ENCODE measurements at places on chromosomes 13 and 19.

DNA sequence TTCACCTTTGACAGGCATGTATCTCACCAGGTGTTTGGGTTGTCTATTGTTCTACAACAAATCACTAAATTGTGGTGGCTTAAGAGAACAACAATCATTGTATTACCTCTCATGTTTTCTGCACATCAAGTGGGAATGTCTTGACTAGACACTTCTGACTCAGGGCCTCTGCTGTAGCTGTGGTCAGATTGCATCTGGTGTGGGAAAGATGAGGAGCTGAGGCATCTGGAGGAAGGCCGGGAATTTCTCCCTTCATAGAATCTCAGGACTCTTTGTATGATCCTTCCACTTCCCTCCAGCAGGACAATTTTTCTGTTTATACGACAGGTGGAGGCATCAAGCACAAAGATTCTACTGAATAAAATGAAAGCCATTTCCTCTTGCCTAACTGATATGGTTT is 511.8 kb upstream of the NBEA start:
- DNase-seq = no peak

DNA sequence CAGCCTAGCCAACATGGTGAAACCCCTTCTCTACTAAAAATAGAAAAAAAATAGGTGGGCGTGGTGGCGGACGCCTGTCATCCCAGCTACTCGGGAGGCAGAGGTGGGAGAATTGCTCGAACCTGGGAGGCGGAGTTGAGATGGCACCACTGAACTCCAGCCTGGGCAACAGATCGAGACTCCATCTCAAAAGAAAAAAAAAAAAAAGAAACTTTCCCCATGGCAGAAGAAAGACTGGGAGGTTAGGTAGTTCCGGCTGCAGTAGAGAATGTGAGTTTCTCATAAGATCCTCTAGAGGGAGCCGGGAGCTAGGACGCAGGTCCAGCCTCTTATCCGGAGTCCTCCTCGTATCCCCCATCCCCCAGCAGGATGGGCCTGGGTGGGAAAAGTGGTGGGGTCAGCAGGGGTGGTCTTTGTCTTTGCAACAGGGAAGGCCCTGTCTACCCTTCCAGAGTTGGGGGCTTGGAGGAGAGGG is 13.2 kb upstream of the CREB3L3 start:
- DNase-seq = no peak

DNA sequence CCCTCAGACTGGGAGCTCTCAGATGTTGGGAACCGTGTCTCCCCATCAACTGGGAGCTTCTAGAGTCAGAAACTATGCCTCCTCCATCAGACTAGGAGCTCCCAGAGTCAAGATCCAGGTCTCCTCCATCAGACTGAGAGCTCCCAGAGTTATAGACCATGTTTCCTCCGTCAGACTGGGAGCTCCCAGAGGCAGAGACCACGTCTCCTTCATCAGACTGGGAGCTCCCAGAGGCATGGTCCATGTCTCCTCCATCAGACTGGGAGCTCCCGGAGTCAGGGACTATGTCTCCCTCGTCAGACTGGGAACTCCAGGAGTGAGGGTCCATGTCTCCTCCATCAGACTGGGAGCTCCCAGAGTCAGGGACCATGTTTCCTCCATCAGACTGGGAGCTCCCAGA is 10.0 kb downstream of the CEACAM16 start:
- no peak for DNase-seq

- DNase-seq = no peak
These were observed 69.8 kb downstream of the TSHZ3 start for GRCh38 chr19:31279436-31279765.

- DNase-seq = no peak
These were observed 235.9 kb downstream of the KLF12 start for GRCh38 chr13:73898276-73898675.

DNA sequence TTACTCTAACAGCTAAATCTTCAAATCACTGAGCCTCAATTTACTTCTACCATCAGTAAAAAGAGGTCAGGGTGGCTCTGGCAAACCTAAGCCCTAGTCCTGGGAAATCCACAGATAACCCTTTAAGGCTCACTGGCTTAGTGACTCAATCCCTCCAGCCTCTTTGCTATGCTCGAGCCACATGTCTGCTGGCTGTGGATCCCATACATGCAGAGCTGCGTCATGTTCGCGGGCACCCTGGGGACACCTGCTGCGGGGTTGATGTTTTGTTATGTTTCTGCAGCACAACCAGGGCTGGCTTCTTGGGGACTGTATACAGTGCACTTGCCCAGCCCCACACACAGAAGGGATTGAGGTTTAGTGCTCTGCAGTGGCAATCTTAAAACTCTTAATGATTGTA is 41.6 kb upstream of the C13orf42 start:
- DNase-seq = peak; percentile 60

DNA sequence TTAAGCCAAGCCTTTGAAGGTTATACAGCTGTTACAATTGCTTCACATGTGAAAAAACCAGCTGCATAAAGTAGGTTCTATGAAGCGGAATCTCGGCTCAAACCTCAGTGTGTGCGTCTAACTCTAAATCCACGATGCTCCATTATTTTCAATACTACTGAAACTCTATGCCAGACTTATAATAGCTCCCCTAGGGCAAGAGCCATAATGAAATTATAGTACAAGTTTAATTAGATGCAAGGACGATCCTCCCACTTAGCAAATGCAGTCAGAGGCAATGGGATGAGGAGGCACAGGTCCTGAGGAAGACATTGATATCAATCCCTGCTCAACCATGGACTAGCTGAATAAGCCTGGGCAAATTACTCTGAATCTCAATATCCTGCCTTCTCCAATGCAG is 31.1 kb downstream of the SLC7A1 start:
- no peak for DNase-seq

DNA sequence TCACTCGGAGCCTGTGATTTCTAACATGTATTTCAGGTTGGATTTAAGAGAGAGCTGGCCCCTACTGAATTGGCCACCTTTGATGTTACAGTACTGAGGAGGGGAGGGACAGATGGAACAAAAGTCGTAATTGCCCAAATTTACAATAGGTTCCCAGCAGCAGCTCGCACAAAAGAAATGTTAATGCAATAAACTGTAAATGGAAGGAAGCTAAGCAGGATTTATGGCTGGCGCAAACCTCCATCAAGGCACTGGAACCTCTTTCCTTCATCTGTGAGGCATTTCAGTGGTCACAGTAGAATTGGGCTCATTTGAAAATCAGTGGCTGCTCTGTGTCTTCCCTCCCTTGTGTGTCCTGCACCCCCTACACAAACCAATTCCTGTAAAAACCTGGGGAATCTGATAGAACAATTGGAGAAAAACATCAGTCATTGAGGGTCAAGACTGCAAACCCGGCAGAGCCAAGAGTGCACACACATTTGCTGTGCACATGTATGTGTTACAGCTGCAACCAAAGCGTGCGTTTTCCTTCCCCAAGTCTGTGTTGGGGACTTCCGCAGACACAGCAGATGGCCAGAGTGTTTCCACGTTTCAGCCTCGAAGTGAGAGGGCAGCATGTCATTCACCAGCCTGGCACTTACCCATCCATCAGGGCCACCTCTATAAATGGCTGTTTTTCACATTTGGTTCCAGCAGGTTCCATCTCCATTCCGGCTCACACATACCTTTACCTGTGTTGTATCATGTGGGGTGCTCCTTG is 192.8 kb downstream of the TM9SF2 start:
- DNase-seq = no peak

DNA sequence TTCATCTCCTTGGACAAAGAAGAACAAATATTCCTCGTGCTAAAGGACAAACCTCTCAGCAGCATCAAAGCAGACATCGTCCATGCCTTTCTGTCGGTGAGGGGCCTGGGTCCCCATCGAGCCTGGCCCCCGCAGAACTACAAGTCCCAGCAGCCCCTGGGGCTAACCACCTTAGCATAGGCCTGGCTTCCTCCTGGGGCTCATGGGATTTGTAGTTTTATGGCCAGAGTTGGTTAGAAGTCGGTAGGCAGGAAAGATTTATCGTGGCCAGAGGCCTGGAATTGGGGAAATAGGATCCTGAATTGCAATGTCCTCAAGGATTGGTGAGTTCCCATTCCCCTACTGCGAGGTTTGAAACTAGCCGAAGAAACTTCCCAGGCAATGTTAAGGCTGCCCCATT is 19.6 kb downstream of the TMEM150B start:
- DNase-seq = no peak

DNA sequence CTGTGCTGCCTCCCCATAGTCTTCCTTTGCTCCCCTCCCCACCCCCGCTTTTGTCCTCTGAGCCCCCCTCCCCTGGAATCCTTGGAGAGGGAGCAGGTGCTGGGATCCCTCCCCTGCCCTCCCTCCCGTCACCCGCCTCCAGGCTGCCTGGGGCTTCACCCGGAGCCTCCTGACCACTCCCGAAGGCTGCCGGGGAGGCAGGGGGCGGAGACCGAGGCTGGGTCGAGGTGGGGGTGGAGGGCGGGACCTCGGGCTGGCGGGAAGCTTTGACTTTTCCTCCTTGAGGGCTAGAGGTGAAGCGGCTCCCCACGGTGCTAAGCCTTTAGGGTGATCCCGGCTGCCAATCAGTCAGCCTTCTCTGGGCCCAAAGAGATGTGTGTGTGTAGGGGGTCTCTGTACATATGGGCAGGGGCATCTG is 1.5 kb downstream of the KMT5C start:
- no peak for DNase-seq

DNA sequence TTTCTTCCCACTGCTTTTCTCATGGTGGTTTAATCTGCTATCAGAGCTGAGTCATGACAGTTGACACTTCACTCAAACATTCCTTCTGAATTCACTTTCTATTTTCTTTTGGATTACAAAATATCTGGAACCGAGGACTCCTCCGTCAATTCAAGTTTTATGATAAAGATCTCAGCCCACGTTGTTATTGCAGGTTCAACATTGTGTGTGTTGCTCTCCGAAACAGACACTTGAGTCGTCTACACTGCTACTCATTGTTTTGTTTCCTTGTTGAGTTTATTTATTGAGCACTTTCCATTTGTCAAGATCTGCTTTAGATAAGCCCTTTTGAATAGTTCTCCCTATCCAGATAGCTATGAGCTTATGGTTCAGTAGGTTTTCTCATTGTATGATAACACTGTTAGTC is 636.1 kb upstream of the GPC6 start:
- peak; percentile 11 for DNase-seq

GRCh38 chr19:52941941-52942385 is 18.7 kb upstream of the ZNF888 start:
- DNase-seq = no peak

- DNase-seq = no peak
These were observed 232.2 kb downstream of the DLEU7 start for GRCh38 chr13:50611117-50611781.

- no peak for DNase-seq
These were observed 185.3 kb upstream of the IPO5 start for GRCh38 chr13:97768134-97768533.

Measured in retinal pigment epithelial cell (primary cell).